Posterior vena cava (tissue), 2 donors: ENCODE measurements at places on chromosomes 16 and 17. TPM values are rescaled to one million over a fixed set of nuclear protein-coding genes. Genes with fewer than 3 reads are reported as not detected.

GRCh38 chr17:78341559-78342448, 18.1 kb downstream of the SOCS3 start:
- DNase-seq: peak; percentile 96

Gene CA10
- not detected for total RNA-seq

GRCh38 chr16:19696328-19696727, 21.7 kb downstream of the KNOP1 start:
- peak; percentile 92 for DNase-seq

- DNase-seq: peak; percentile 64
Observed at GRCh38 chr17:77501101-77501566, 360.4 kb downstream of the SEC14L1 start.

- no peak for DNase-seq
Observed at GRCh38 chr17:82534401-82534812, 14.9 kb downstream of the FOXK2 start.

- no peak for DNase-seq
Observed at GRCh38 chr16:19175492-19176262, 7.6 kb downstream of the SYT17 start.
